Spleen (tissue), 13 donors: ENCODE measurements at places on chromosomes 5 and 9. TPM values are rescaled to one million over a fixed set of nuclear protein-coding genes. Genes with fewer than 3 reads are reported as not detected.

DNA sequence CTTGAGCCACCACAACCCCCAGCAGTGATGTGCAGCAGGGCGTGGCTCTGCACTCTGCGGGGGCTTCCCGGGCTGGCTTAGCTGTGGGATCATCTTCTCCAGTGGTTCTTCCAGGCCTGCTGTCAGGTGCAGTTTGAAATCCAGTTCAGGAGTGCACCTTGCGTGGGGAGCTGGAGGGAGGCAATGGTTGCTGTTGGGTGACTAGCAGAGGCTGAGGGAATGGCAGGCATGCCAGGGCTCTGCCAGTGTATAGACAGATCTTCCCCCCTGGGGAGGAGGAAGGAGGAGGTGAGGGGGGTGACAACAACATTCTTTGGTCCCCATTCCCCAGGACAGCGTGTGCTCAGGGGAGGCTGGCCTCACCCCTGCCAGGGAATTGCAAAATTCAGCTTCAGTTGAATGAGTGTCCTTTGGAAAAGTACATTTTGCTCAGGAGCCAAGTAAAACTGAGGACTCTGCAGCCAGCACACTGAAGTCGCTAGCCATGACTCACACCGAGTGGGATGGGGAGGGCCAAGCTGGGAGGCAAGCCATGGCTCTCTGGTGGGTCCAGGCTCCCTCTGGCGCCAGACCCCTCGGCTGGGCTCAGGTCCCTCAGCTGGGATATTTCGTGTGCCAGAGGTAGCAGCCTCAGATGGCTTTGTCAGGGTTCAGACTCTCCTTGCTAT is 35.0 kb downstream of the ERGIC1 start:
- DNase-seq, result peak; percentile 64
- peaks cover 97% of the 10 kb centered on the region for H3K4me1 ChIP-seq
- H3K27me3 ChIP-seq, result no peaks in the 10 kb centered on the region
- H3K27ac ChIP-seq, result peak overlapping the region; percentile 79
- H3K4me3 ChIP-seq, result no peak overlapping the region

- H3K27me3 ChIP-seq, result no peaks in the 10 kb centered on the region
- no peaks in the 10 kb centered on the region for H3K4me1 ChIP-seq
- no peaks in the 10 kb centered on the region for H3K36me3 ChIP-seq
- H3K4me3 ChIP-seq, result no peak overlapping the region
- no peak overlapping the region for H3K27ac ChIP-seq
These were observed 45.7 kb upstream of the ORM1 start for GRCh38 chr9:114276908-114277821.

DNA sequence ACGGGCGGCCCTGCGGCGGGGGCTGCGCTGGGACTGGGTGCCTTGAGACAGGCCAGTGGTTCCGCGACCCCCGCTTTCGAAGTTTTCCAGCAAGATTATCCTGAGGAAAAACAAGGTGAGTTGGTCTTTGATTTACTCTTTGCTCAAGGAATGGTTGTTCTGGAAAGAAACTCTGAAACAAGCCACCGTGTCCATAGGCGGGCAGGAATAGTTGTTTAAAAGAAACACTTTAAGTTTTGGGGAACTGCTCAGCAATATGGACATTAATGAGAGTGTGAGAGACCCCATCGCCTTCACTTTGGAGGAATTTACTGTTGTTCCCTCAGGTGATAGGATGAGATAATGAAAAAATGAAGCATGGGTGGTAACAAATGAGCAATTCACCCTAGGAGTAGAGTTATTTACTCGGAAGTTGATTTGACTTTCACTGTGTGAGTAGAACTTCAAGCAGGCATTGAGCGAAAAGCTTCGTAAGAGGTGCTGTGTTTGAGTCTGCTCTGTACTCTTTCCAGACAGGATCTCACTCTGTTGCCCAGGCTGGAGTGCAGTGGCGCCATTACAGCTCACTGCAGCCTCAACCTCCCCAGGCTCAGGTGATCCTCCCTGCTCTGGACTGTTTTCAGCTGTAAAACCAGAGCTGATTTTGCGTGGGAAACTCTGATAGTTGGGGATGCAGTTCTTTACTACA is 1.1 kb downstream of the DMRTA1 start:
- H3K4me1 ChIP-seq, result peaks cover 19% of the 10 kb centered on the region
- H3K27ac ChIP-seq, result peak overlapping the region; percentile 47
- H3K36me3 ChIP-seq, result no peaks in the 10 kb centered on the region
- H3K27me3 ChIP-seq, result peaks cover 70% of the 10 kb centered on the region
- DNase-seq, result no peak

- H3K36me3 ChIP-seq, result no peaks in the 10 kb centered on the region
- H3K4me1 ChIP-seq, result no peaks in the 10 kb centered on the region
- no peak overlapping the region for H3K4me3 ChIP-seq
- no peak for DNase-seq
- no peak overlapping the region for H3K27ac ChIP-seq
These were observed 300.0 kb downstream of the MAST4 start for GRCh38 chr5:66896171-66896570.

DNA sequence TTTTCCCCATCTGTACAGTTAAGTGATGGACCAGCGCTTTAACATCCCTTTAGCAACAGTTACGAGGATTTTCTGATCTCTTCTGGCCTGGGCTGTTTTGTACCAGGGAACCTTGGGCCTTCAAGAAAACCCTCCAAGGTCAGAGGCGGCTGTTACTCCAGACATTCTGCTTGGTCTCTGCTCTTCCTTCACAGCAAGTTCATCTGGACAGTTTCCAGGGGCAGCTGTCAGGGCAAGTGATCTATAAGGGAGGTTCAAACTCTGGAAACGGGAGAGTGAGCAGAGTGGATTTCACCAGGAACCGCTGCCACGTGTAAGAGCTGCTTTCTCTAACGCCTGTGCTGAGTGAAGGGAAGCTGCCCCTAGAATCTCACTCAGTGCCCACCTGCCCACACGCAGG is 36.7 kb downstream of the ZNF618 start:
- no peak for DNase-seq
- no peak overlapping the region for H3K27ac ChIP-seq
- H3K27me3 ChIP-seq, result no peaks in the 10 kb centered on the region
- no peaks in the 10 kb centered on the region for H3K4me1 ChIP-seq

PCDHGB3 gene
- polyA plus RNA-seq, result 0.38 TPM

RAB3C gene
- 0.24 TPM for polyA plus RNA-seq

DNA sequence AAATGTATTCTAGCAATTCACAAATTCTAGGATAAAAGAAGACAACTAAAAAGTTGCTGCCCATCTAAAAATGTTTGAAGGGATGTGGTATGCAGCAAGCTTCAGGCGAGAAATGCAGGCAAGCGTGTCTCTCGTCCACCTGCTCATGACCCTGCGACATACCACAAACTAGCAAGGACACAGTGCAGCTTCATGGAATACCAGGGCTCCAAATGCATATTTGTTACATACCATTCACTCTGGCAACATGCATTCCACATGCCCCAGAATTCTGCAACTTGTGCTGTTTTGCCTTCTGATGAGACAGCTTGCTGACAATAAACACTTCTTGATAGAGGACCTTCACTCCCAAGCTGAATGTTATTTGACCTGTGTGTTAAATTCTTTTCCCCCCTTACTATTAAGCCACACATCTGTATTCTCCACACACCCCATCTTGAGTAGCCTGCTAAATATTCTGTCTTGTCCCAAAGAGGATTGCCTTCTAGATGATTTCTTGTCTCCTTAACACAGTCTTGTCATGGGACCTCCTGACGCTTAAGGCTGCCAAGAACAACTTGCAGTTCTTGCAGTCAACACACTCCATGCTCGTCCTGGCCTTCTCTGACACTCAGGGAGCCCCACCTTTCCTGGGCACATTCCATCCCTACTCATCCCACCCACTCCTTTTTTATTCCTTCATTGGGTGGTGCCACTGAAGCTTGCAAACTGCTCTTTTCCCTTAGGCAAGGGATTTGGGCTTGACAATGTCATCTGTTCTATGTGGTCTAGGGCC is 340.5 kb downstream of the PIK3R1 start:
- no peaks in the 10 kb centered on the region for H3K4me1 ChIP-seq
- H3K4me3 ChIP-seq, result no peak overlapping the region
- no peak for DNase-seq
- H3K36me3 ChIP-seq, result no peaks in the 10 kb centered on the region
- H3K27ac ChIP-seq, result no peak overlapping the region

GRCh38 chr5:173849908-173850307 is 38.2 kb upstream of the CPEB4 start:
- no peaks in the 10 kb centered on the region for H3K27me3 ChIP-seq
- H3K4me3 ChIP-seq, result no peak overlapping the region
- no peaks in the 10 kb centered on the region for H3K36me3 ChIP-seq
- no peak for DNase-seq

DNA sequence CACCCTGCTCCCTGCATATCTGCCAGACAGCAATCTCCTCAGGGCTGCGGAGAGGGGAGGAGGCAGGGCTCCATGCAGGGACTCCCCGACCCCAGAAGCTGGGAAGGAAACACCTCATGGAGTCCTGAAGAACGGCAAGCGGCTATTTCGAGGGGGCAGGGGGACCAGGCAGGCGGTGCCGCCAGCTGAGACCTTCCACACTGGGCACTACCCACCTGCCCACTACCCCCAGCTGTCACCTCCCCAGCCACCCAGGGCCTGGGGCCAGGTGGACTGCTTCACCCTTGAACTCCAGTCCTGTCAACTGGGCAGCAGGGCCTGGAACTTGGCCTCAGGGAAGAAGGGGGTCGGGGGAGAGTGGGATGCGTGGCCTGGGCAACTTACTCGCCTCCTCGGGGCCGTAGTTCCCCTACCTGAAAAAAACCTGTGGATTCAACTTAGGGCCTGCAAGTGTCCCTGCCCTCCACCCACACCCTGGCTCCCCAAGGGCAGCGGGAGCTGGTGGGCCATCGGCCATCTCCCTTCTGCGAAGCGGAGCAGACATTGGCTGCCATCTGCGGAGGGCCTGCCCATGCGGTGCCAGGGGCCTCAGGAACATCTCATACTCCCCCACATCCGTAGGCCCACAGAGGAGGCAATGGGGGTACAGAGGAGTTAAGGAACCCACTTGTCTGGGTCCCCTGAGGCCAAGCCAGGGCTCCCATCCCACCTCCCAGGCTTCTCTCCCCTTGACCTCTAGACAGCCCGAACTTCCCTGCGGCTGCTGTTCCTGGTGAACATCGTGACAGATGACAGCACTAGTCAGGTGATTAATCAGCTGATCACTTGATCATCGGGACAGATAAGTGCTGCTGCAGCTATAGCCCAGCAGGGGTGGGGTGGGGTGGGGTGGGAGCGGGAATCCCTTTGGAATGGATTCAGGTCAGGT is 18.5 kb upstream of the RALGDS start:
- H3K36me3 ChIP-seq, result no peaks in the 10 kb centered on the region
- no peak overlapping the region for H3K4me3 ChIP-seq
- no peak for DNase-seq
- H3K27me3 ChIP-seq, result no peaks in the 10 kb centered on the region
- peaks cover 61% of the 10 kb centered on the region for H3K4me1 ChIP-seq
- H3K27ac ChIP-seq, result no peak overlapping the region

RBM27 gene
- 6.2 TPM for polyA plus RNA-seq

DNA sequence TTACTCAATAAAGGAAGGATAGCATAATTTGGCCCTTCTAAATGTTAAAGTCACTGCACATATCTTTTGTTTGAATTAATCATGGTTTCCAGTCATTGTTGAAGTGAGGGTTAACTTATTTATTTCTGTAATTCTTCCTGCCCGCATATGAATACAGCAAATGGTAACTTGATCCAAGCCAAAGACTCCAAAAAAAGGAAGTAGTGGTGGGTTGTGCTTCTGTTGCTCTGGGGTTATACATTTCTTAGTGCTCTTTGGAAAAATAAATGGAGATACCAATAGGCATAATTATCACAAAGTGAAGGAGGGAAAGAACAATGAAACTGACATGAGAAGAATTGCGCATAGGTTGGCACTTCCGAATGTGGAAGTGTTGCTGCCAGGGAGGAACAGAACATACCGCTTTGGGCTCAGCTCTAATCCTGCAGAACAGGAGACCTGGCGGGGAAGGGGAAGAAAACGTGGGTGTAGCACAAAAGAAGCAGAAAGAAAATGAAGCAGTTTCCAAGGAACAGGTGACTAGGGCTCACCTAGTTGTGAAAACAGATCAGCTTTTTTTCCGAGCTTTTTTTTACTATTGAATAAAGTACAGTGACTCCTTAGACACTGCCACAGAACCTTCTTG is 69.7 kb upstream of the TAF11L2 start:
- no peaks in the 10 kb centered on the region for H3K36me3 ChIP-seq
- no peaks in the 10 kb centered on the region for H3K4me1 ChIP-seq
- H3K27me3 ChIP-seq, result no peaks in the 10 kb centered on the region
- no peak for DNase-seq
- no peak overlapping the region for H3K27ac ChIP-seq

- H3K27me3 ChIP-seq, result no peaks in the 10 kb centered on the region
- no peaks in the 10 kb centered on the region for H3K36me3 ChIP-seq
- H3K4me1 ChIP-seq, result peaks cover 13% of the 10 kb centered on the region
- H3K4me3 ChIP-seq, result no peak overlapping the region
- DNase-seq, result no peak
These were observed 151.2 kb upstream of the COL5A1 start for GRCh38 chr9:134490446-134490845.

DNA sequence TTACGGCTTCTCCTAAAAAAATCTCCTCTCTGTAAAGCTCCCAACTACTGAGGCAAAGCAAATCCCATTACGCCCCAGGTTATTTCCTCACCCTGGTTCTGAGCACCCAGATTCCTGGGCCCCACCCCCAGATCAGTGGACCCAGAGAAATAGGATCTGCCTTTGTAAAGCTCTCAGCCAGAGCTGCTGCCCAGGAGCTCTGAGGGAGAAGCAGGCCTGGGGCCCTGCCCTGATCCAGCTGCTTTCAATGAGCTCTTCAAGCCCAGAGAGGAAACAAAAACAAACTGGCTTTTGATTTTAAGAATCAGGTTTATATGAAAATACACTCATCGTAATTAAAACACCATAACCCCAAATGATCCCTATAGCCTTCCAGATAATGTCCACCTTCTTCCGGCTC is 124.5 kb downstream of the C5orf15 start:
- no peak for DNase-seq
- no peaks in the 10 kb centered on the region for H3K27me3 ChIP-seq

DNA sequence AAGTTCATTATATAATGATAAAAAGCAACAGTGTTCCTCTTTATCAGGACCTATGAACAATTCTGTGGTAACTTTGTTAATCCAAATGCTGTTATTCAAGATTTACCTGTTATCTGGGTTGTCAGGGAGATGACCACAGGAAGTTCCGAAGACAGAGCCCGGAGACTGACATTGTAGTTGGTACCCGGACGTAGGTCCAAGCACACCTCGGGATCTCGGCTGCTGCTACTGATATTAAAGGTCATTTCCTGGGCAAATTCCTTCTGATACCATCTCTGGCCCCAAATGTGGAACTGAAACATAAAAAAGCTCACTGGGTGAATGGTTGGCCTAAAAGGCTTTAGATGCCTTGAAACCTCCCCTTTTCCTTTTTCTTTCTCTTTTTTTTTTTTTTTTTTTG is 96.7 kb downstream of the SUSD1 start:
- DNase-seq, result no peak
- H3K27ac ChIP-seq, result no peak overlapping the region
- no peaks in the 10 kb centered on the region for H3K36me3 ChIP-seq
- H3K4me1 ChIP-seq, result peaks cover 43% of the 10 kb centered on the region

- peaks cover 13% of the 10 kb centered on the region for H3K4me1 ChIP-seq
- H3K27ac ChIP-seq, result no peak overlapping the region
- H3K4me3 ChIP-seq, result no peak overlapping the region
- DNase-seq, result no peak
These were observed 2.6 kb upstream of the GPSM1 start for GRCh38 chr9:136324501-136325300.

DNAJA1 gene
- polyA plus RNA-seq, result 38.7 TPM

GRCh38 chr5:11898-12297 is 80.1 kb upstream of the PLEKHG4B start:
- H3K27ac ChIP-seq, result no peak overlapping the region
- H3K4me1 ChIP-seq, result no peaks in the 10 kb centered on the region
- DNase-seq, result no peak
- no peaks in the 10 kb centered on the region for H3K36me3 ChIP-seq
- H3K4me3 ChIP-seq, result no peak overlapping the region
- H3K27me3 ChIP-seq, result peaks cover 12% of the 10 kb centered on the region

CCDC152 gene
- polyA plus RNA-seq, result 3.0 TPM

FBN2 gene
- 0.26 TPM for polyA plus RNA-seq
